ENCODE measurements at places on chromosomes 7 and 10. TPM values are rescaled to one million over a fixed set of nuclear protein-coding genes. Genes with fewer than 3 reads are reported as not detected.

The ZNF467 gene
- 2.6 TPM for total RNA-seq

The GAD2 gene
- total RNA-seq: not detected

The CHCHD2 gene
- total RNA-seq: 302 TPM

The PIK3AP1 gene
- total RNA-seq: under 0.01 TPM

The CALHM3 gene
- total RNA-seq: not detected

The TAF5 gene
- 4.4 TPM for total RNA-seq

The SFMBT2 gene
- total RNA-seq: 0.19 TPM

The HGF gene
- 4.0 TPM for total RNA-seq

The ATG9B gene
- 0.19 TPM for total RNA-seq

The FAM237B gene
- not detected for total RNA-seq

The CPA2 gene
- not detected for total RNA-seq

The ASB10 gene
- total RNA-seq: not detected

The UROS gene
- total RNA-seq: 36.4 TPM

The AGR2 gene
- total RNA-seq: not detected

The MYH16 gene
- 0.38 TPM for total RNA-seq

The VSTM2A gene
- total RNA-seq: not detected

The POM121C gene
- total RNA-seq: 7.5 TPM

The CTAGE8 gene
- total RNA-seq: not detected

The PON1 gene
- total RNA-seq: not detected

The MAT1A gene
- total RNA-seq: not detected

The OR6V1 gene
- total RNA-seq: not detected

The CNNM1 gene
- not detected for total RNA-seq

The PROSER2 gene
- 5.0 TPM for total RNA-seq

The RBP4 gene
- total RNA-seq: not detected

The SLC39A12 gene
- under 0.01 TPM for total RNA-seq

The DDIT4 gene
- total RNA-seq: 853 TPM

The LAMB1 gene
- 969 TPM for total RNA-seq

The PAPOLB gene
- total RNA-seq: under 0.01 TPM

The C10orf62 gene
- total RNA-seq: not detected

The LBX1 gene
- total RNA-seq: not detected

The EBLN1 gene
- not detected for total RNA-seq

The FXYD4 gene
- not detected for total RNA-seq

The CHAT gene
- not detected for total RNA-seq

The TRIM50 gene
- total RNA-seq: not detected

The TMEM229A gene
- not detected for total RNA-seq

The NUP42 gene
- 27.1 TPM for total RNA-seq

The FGL2 gene
- total RNA-seq: 3.1 TPM

The ANXA8 gene
- not detected for total RNA-seq

The FKBP6 gene
- not detected for total RNA-seq

The WDR91 gene
- 3.0 TPM for total RNA-seq

The OLAH gene
- 0.09 TPM for total RNA-seq

The AS3MT gene
- 0.09 TPM for total RNA-seq

The NKX2-3 gene
- not detected for total RNA-seq

The NPFFR1 gene
- total RNA-seq: not detected

The FAM24B gene
- 9.7 TPM for total RNA-seq

Measured in endothelial cell of coronary artery (primary cell).